Lower lobe of right lung (tissue), 2 donors: ENCODE measurements at places on chromosomes 2 and 18.

DNA sequence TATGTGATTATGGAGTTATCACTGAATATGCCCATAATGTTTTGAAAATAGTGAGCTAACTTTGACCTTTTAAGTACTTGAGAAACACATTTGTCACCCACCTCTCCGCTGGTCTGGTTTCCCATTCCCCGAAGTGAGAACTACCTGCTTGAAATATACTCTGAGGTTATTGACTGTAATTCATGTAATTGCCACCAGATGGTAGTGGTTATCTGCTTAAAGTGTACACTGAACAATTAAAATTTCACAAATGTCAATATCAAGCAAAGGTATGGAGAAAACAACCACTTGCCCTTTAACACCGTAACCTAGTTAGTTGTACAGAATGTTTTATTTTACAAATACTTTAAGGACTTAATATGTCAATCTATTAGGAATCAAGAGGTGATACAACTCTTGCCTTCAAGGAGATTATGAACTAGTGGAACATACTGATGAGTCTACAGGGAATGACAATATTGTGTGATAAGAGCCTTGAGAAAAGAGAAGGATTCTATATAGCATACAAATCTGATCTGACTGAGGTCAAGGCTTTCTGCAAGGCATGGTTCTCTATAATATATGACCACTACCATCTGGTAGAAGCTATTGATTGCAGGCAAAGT is 316.8 kb upstream of the KCNH7 start:
- DNase-seq = no peak

- no peak for DNase-seq
Measured at GRCh38 chr2:189517847-189518535, 62.6 kb downstream of the SLC40A1 start.

GRCh38 chr18:8685914-8686216 is 19.5 kb upstream of the MTCL1 start:
- DNase-seq = no peak

DNA sequence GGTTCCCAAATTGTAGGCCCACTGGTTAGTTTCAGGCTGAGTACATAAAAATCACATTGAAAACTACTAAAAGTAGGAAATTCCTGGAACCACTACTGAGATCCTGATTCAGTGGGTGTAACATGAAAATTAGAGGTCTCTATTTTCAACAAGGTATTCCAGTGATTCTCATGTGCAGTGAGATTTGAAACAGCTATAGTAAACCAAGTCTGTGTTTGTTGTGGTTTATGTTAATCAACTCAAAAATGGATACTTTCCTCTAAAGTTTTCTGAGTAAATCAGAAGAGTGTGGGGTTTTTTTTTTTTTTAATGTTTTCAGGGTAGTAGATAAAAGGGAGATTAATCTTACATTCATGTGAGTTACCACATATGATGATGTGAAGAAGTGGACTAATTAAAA is 42.4 kb upstream of the LIMS1 start:
- no peak for DNase-seq

DNA sequence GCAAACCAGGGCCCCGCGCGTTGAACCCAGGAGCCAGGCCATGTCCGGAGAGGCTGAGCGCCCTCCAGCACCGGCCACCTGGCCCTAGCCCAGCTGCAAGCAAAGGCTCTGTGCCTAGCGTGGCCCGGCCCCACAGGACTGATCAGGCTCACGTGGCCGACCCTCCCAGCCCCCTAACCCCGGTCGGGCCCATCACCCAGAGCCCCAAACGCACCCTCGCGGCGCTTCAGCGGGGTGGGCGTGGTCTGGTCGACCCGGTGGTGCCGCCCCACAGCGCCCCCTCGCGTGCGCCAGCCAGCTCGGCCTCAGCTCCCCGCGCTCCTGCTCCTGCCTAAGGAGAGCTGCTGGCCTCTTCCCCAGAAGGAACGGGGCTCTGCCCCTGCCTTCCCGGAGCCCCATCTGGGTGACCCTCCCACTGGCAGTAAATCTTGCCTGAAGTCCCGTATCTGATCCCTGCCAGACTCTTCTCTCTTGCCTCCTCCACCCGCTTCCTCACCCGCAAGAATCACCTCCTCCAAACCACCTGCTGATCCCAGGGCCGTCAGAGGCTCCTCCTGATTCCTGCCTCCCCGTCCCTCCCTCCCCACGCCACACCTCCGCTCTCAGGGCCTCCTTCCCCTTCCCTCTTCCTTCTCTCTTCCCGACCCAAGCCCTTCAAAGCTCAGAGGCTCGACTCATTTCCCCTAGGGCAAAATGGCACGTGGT is 12.3 kb upstream of the TEX51 start:
- DNase-seq = peak; percentile 72

DNA sequence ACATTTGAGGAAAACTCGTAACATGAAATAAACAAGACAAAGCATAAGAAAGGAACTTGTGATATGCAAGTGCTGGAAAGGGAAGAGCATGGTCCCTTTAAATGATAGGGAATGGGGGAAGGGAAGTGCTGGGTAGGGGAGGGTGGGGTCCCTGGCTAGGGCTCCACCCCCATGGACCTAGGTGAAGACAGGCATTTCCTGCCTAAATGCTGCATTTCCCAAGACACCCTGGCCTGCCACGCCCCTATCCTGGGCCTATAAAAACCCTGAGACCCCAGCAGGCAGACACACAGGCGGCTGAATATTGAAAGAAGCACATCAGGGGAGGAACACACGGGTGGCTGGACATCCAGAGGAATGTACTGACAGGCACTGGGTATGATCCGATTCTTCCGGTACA is 499.9 kb downstream of the ZEB2 start:
- DNase-seq = no peak

GRCh38 chr2:241868661-241869081 is 858 bp upstream of the RTP5 start:
- DNase-seq = no peak

GRCh38 chr2:24558781-24559472 is 67.9 kb downstream of the NCOA1 start:
- DNase-seq = no peak

DNA sequence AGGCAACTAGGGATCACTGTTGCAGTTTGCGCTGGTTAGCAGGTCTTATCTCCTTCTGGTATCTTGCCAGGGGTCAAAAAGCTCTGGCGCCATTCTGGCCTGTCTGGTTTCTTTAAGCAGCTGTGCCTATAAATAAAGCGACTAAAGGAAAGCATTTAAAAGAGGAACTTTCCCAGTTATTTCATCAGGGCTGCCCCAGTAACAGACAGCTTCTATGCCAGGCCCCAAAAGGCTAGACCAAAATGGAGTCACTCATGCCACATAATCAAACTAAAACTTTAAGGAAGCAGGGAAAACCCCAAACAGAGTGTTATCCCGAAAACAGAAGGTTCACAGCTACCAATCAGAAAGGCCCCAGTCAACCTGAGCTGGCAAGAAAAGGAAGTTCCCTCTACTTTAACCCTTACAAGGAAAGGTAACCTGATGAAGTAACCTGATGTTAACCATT is 41.2 kb upstream of the HNRNPA3 start:
- no peak for DNase-seq

DNA sequence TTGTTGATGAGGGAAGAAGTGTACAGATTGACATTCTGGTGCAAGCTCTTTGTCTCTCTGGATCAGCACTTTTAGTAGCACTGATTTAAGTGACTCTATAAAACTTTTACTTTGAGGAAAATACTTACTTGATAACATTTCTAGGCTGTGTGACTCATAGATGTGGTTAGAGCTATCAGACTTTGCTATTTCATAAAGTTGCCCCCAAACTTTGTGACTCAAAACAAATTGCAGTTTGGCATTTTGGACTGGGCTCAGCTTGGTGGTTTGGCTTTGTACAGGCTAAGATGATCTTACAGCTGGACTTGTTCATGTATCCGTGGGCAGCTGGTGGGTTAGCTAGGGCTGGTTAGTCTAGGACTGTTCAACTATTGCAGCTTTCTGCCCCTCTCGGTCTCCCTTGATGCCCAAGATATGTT is 42.1 kb upstream of the GLS start:
- no peak for DNase-seq
